ENCODE measurements at places on chromosomes 16 and 17.
A peak's percentile ranks its signal among the peaks of the same experiment; 100 is the strongest.

GRCh38 chr17:58369214-58370031 is 17.4 kb upstream of the SUPT4H1 start:
- DNase-seq = no peak

- DNase-seq = no peak
Measured at GRCh38 chr17:18025241-18025944, 13.6 kb downstream of the ATPAF2 start.

DNA sequence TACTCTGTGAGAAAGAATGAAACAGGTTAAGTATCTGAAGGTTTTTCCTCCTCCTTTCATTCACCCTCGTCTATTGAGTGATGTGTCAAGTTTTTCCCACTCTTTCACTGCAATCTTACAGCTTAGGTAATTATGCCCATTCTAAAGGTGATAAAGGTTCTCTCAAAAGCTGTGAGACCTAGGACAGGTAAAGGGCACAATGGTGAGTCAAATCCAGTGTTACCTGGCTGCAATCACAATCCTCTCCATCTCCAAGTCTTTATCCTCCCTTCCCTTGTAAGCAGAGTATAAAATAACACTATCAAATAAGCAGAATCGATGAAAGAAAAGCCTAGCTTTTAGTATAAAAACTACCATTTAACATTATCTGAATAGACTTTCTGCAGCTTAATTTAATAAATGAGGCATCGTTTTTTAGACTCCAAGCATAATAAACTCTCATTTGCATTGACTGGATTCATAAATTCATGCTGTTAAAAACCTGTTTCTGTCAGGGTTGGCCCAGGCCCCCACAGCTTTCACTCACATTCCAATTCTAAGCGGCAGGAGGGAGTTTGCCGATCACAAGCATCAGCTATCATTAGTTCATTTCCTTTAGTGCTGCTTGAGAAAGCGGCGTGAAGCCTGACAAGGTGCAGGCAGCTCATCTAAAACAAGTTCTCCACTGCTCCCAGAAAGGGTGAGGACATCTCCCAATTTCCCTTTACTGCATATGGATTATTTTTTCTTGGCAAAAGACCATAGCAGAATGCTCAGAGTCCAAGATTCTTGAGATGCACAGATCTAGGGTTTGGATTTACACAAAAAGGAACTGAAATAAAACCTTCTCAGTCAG is 67.8 kb downstream of the CDH8 start:
- no peak for DNase-seq

- DNase-seq = no peak
Measured at GRCh38 chr17:3846437-3847164, 555 bp upstream of the NCBP3 start.

DNA sequence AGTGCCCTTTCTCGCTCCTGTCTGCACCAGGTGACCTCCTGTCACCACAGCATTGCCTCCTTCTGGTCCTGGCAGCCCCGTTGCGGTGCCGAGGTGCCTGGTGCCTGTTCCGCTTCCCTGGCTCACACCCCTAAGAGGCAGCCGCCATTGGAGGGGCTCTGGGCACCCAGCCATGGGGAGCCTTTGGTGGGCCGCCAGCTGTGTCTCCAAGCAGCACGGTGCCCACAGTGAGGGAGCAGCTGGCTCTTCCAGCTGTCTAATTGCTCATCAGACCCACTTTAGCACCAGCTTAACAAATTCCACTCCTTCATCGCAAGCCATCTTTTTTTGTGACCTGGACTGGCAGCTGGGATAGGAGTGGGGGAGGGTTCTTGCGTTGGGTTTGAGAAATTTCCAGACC is 276.1 kb downstream of the SNX29 start:
- DNase-seq = no peak

GRCh38 chr17:4947010-4947410 is 1.3 kb downstream of the PFN1 start:
- no peak for DNase-seq

- DNase-seq = no peak
Measured at GRCh38 chr17:34384822-34385605, 22.0 kb upstream of the CCL1 start.

DNA sequence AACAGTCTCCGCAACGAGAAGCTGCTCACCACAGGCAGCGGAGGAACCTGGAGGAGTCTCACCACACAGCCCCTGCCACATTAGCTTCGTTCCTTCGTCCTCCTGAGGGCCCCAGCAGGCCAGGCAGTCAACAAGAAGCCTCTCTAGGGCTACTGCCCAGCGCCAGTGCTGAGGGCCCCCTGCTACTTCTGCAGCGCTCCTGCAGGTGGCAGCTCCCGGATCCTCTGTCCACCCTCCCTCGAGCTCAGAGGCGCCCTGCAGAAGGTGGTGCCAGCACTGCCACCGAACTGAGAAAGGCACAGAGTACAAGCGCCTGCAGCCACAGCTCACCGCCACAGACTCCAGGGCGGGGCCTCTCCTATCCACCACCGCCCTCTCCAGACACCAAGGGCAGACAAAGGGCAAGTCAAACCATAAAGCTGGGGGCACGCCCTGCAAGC is 27.3 kb downstream of the KDM8 start:
- peak; percentile 64 for DNase-seq

DNA sequence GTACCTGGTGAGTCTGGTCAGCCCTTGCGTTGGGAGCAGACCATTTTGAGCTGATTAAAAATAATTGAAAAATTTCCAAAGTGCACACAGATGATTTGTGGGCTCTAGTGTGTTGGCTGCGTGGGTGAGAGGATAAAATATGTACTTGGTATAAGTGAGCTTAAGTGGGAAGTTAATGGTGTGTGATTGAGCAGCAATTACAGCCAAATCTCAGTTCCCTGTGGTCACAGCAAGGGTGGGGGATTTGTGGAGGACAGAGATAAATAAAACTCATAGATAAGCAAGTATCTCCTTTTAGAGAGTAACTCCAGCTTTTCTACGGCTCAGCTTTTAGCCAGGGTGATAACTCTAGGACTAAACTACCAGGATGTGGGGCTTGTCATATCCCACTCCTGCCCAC is 390.4 kb downstream of the UTP18 start:
- no peak for DNase-seq

DNA sequence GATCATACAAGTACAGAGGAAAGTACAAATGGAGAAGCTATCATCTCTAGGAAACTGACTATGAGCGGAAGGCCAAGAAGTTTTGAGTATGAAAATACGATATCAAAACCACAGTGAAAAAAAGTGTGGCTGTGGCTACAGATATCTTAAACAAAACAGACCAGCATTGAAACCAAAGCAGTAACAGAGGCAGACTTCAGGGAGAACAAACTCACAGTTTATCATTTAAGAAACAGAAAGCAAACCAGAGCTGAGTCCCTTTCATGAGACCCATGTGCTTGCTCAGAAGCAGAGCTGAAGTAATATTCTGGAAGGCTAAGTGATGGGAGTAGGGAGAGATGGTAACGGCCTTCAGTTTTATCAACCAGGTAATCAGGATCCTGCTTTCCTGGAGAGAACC is 317.8 kb downstream of the CA10 start:
- DNase-seq = no peak

DNA sequence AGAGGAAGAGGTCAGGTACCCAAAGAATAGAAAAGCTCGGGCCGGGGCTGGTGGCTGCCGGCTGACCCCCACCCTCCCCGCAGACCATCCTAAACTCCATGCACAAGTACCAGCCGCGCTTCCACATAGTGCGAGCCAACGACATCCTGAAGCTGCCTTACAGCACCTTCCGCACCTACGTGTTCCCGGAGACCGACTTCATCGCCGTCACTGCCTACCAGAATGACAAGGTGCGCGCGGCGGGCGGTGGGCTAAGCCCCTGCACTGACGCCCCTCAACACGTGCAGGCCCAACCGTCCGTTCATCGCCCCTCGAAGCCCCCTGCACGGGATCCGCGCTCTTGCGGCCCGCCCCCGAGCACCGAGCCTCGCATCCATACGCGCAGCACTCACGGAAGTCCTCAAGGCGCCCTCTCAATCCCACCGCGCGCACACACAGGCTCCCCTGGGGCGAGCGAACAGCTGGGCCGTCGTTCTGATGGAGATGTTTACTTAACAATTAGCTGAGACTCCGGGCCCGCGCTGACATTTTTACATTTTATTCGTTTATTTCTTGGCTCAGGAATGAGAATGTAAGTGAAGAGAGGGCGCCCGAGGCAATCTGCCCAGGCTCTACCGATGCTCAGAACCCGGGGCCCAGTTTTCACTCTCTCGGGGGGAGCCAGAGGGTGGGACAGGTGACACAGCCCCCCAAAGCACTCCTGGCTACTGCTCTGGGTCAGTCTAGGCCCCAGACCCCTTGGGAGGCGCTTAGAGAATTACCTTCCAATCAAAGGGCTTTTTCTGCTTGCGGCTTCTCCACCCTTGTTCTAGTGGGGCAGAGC is 3.5 kb downstream of the TBX2 start:
- no peak for DNase-seq

DNA sequence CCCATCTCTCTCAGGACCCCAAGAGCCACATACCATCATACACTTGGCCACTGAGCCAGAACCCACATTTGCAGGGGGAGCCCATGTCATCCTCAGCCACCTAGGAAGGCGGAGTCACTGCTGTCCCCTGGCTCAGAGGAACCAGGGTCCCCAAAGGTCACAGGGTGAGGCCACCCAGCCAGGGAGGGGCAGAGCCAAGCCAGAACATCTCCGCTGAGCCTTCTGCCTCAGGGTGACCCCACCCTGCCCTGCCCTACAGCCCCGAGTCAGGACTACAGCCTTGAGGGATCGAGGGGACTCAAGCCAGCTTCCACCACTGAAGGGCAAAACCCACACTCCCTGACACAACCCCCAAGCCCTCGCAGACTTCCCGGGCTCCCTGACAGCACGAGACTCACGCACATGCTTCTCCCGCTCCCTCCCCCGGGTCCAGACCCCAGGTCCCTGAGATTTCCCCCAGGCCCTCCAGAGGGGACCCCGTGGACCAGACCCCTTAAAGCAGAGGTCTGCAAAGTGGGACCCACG is 17.4 kb downstream of the PIEZO1 start:
- DNase-seq = no peak

DNA sequence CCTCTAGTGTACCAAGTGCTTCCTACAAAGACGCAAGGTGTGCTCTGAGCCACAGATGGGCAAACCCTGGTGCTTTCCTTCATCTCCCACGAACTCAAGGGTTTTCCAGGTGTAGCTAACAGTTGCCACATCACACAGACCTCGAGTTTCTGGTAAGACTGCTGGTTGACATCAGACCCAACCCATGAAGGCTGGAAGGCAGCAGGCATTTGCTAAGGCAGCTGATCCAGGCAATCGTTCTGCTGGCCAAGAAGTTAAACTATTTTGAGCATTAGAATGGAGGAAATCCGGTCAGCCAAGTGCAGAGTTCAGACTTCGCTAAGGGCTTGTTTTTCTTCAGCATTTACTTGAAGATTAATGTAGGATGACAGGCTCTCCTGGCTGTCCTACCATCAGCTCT is 11.5 kb downstream of the HAS3 start:
- DNase-seq = no peak

Data from CD8-positive, alpha-beta memory T cell (primary cell).